Dermis microvascular lymphatic vessel endothelial cell (primary cell): ENCODE measurements at places on chromosomes 12 and 14. TPM values are rescaled to one million over a fixed set of nuclear protein-coding genes. Genes with fewer than 3 reads are reported as not detected.

Gene ACOT6
- not detected in 2 replicates for total RNA-seq

Gene C12orf42
- total RNA-seq = 0.13 TPM in 1 of 2 replicates, not detected in the other

Gene DTX1
- 1.8 and 6.1 TPM in 2 replicates for total RNA-seq

Gene CLEC6A
- not detected in 2 replicates for total RNA-seq

Gene NRDE2
- total RNA-seq = 6.4 and 7.3 TPM in 2 replicates

Gene BHLHE41
- total RNA-seq = under 0.01 and 0.13 TPM in 2 replicates

Gene GPR68
- 0.63 and 0.90 TPM in 2 replicates for total RNA-seq

Gene DNAAF2
- 7.2 and 7.8 TPM in 2 replicates for total RNA-seq

Gene WNT5B
- total RNA-seq = 0.13 and 0.51 TPM in 2 replicates

Gene BCL2L2
- total RNA-seq = 10.9 and 16.3 TPM in 2 replicates

Gene B4GALNT1
- total RNA-seq = 0.13 TPM in 2 replicates

Gene MAPK1IP1L
- 15.3 and 16.8 TPM in 2 replicates for total RNA-seq

Gene ZNF385A
- 0.26 and 0.89 TPM in 2 replicates for total RNA-seq

Gene IFI27
- total RNA-seq = 54.5 and 62.0 TPM in 2 replicates

Gene CLEC7A
- total RNA-seq = 0.25 and 0.26 TPM in 2 replicates

Gene EIF4B
- 834 and 1,072 TPM in 2 replicates for total RNA-seq

Gene SERPINA9
- not detected in 2 replicates for total RNA-seq

Gene PROX2
- total RNA-seq = not detected in 2 replicates

Gene C12orf54
- not detected in 2 replicates for total RNA-seq

Gene SRGAP1
- 1.3 and 3.2 TPM in 2 replicates for total RNA-seq

Gene LDHB
- total RNA-seq = 137 and 253 TPM in 2 replicates

Gene CGRRF1
- 8.0 and 10.4 TPM in 2 replicates for total RNA-seq

Gene MON2
- 15.9 and 23.3 TPM in 2 replicates for total RNA-seq

Gene C14orf180
- total RNA-seq = not detected in 2 replicates

Gene MIPOL1
- 4.3 and 5.1 TPM in 2 replicates for total RNA-seq

Gene PLEKHG7
- not detected in 2 replicates for total RNA-seq

Gene SDS
- total RNA-seq = under 0.01 TPM in 1 of 2 replicates, not detected in the other

Gene SERPINA1
- total RNA-seq = not detected in 2 replicates
